ENCODE measurements at places on chromosomes 7 and 10. TPM values are rescaled to one million over a fixed set of nuclear protein-coding genes. Genes with fewer than 3 reads are reported as not detected.

GRCh38 chr7:45446195-45446944, 127.8 kb upstream of the ADCY1 start:
- H3K27ac ChIP-seq, result no peak overlapping the region
- no peaks in the 10 kb centered on the region for H3K27me3 ChIP-seq
- DNase-seq, result no peak
- no peaks in the 10 kb centered on the region for H3K36me3 ChIP-seq
- H3K4me1 ChIP-seq, result no peaks in the 10 kb centered on the region

The PODXL gene
- 2.1 TPM for total RNA-seq

The SPDYE2B gene
- total RNA-seq, result not detected

The AKR1C1 gene
- 668 TPM for total RNA-seq

The AGAP5 gene
- 5.4 TPM for total RNA-seq

The PEX1 gene
- total RNA-seq, result 10.2 TPM

DNA sequence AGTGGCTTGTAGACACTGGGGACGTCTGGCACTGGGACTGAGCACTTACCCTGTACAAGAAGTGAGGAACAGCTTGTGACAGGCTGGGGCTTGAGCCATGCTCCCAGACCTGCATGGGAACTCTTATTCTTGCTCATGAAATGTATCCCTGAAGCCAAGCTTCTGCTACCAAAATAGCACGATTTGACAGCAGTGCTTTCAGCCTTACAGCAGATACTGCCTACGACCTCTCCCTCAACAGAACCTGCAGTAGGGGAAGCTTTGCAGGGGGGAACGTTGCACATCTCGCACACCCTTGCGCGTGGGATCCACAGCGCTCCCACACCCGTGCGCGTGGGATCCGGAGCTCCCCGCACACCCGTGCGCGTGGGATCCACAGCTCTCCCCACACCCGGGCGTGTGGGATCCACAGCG, 88.0 kb downstream of the CREM start:
- no peaks in the 10 kb centered on the region for H3K36me3 ChIP-seq
- no peak overlapping the region for H3K4me3 ChIP-seq
- H3K27me3 ChIP-seq, result no peaks in the 10 kb centered on the region
- no peak for DNase-seq
